Stimulated activated CD4-positive, alpha-beta T cell treated with anti-CD3 and anti-CD28 coated beads, TNF-alpha, amount 100 ng/mL, for 48 hours (primary cell): ENCODE measurements at places on chromosomes 6 and 20.

DNA sequence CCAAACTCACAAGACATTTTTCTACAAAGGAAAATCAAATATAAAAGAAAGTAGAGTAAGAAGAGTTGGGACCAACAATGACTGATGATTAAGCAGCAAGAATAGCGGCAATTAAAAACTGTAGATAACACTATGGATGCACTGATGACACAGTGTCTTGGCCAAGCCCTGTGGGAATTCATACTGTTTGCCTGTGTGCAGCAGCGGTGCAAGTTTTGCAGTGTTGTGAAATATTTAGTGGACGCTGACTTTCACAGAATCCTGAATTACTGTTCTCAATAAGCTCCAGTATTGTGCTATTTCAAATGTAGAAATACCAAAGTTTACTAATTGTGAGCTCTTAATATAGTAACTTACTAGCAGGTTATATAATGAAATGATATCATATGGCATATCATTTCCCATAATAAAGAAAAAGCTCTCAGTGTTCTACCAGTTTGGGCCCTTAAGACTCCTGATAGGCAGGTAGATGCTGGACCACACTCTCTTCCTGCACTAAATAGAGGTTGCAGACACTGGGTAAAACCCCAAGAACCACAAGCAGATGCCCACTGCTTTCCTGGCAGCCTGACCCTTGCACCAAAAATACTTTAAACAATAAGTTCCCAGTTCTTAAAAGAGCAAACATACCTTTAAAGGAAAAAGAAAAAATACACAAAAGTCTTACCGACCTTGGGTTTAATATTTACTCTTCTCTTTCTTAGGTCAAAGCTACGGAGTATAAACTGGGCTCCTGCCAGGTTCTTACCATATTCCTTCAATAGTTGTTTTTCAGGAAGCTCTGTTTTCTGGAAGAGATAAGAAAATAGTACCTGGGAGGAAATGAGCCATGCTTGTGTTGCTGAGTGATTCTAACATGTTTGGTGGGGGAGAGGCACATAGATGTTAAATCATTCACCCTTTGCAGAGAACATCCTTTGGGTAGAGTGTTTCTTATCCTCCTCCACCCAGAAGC is 41.6 kb downstream of the ANKEF1 start:
- DNase-seq = no peak

DNA sequence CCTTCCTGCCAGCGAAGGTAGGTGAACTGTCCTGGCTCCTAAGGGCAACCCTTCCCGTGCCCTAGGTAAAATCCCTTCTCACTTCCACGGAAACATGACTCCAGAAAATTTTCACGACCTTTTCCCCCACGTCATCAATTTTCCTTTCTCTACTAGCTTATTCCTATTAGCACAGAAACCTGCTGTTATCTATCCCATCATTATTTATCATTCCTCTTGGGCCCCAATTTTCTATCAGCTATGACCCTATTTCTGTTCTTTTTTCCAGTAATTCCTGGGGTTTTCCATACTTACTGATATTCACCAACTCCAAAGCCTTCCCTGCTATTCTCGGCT is 23.8 kb upstream of the GCM1 start:
- no peak for DNase-seq

GRCh38 chr6:69422475-69422874 is 374.3 kb downstream of the LMBRD1 start:
- no peak for DNase-seq

GRCh38 chr6:33278392-33278741 is 1.4 kb downstream of the B3GALT4 start:
- no peak for DNase-seq

DNA sequence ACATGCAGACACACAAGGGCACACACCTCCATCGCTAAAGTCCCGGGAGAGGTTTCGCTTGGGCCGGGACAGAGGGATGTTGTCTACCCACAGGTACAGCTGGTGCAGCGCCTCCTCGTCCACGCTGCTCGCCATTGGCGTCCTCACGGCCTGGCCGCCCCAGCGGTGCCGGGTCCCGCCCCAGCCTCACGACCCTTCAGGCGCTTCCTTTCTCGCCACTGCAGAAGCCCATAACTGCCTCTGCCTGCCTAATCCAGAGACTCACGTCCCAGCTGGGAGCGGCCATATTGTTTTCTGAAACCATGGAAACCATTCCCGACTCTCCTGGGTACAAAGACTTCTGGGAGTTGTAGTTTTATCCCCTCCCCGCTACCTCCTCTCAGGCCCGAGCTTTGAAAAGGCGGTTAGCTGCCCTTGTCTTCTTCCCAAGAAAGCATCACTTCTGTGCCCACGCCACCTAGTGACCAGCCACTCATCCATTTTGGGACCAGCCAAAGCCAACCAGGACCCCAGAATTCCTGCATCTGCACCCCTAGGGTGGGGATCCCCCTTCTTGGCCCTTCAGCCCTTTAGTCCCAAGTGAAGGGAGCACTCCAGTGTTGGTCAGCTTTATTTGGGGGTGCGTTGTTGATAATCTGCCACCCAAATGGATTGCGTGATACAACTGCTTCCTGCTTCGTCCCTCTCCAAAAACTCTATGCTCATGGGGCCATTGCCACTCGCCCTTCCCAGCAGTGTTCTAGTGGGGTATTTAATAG is at the start of gene SPEF1:
TSS of gene SPEF1 (minus strand) at position 296 of the 758 bp plus-strand sequence. CDS start at position 135, 161 bp downstream.
- no peak for DNase-seq

DNA sequence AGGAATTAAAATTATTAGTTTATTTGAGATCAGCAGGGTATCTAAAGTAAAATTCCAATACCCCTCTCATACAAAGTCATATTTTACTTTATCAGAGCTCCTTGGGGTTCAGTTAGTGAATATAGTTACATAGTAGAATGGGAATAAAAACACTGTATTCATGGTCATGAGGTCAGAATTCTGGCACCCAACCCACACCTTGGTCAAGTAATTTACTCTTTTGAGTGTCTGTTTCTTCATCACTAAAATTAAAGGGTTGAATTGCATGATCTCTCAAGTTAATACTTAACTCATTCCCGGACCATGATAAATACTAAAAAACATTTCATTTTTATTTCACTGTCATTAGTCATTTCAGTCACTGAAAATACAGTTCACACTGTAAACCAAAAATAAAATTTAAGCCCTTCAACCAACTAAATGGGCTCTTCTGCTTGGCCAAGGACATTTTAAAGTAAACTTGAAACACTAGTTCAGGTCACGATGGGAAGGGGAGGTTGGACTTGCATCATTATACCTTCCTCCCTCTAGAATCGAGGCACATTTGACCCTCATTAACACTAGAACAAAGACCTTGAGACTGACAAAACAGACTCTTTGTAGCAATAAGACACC is 21.1 kb upstream of the HLA-DRB1 start:
- no peak for DNase-seq

- DNase-seq = no peak
Measured at GRCh38 chr20:50301712-50302111, 111.1 kb downstream of the CEBPB start.

DNA sequence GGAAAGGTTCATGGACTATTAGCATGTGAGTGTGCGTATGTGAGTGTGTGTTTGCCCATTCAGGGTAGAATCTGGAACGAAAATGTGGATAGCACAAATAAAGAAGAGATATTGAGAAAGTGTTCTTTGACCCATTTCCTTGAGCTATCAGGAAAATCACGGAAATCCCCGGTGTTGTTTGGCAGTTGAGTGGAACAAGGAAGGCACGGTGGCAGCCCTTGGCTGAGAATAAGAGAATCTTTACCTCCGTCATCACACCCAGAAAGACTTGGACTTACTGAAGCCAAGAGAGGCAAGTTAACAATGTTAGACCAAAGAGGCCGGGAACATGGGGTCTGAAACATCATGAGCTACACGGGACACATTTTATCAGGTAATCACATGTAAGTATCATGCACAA is 588.9 kb upstream of the BTBD3 start:
- DNase-seq = no peak

DNA sequence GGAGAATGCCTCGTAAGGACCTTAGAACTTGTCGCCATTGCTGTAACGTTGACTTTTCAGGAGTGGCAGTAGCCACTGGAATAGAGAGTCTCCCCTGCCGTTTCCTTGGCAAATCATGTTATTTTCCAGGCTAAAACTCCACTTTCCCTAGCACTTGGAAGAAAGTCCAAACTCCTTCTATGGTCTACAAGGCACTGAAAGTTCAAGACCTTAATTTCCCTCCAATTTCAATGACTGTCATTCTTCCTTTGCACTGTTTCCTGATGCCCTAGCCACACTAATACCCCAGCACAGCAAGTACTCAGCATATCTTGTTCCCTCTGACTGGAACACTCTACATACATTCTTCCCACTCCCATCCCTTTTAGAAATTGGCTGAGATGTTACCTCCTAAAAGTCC is 1.8 kb upstream of the TBPL1 start:
- DNase-seq = no peak

- DNase-seq = no peak
Measured at GRCh38 chr6:82862543-82862942, 203.1 kb downstream of the UBE3D start.

DNA sequence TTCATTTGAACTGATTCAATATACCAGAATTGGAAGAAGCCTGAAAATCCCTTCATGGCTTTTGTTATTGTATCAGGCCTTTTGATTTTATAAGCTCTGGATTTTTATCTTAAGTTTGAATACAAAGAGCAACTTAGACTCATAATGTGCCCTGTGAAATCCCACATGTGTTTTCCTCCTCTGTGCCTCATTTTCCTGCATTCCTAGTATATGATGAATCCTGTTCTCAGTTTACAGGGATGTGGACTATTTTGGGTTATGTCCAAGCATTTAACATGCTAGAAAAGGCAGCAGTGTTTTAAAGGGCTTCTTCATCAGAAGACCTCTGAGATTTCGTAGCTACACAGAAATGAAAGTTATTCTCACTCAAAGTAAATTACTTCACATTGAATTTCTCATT is 455.0 kb downstream of the RFPL4B start:
- no peak for DNase-seq

GRCh38 chr6:120805276-120805675 is 529.0 kb downstream of the TBC1D32 start:
- no peak for DNase-seq

DNA sequence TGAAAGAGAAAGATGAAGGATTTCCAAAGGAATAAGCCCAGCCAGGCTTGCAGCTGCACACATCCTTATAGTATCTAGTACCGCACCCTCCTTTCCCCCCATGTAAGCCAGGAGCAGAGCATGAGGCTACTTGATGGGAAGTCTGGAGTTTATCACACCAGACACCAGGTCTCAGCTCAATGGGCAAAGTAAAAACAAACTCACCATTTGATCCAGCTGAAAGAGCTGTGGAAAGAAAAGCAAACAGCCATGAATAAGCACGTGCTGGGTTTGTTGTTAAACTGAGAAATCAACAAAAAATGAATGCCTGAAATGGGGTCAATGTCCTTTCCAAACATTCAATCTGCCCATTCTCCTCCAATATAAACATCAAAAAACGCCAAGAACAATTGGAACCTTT is 50.6 kb upstream of the MAP7 start:
- DNase-seq = no peak

GRCh38 chr6:139027620-139028182 is 844 bp upstream of the ABRACL start:
- DNase-seq = peak; percentile 28

GRCh38 chr6:144469144-144469575 is 184.0 kb downstream of the UTRN start:
- DNase-seq = no peak

DNA sequence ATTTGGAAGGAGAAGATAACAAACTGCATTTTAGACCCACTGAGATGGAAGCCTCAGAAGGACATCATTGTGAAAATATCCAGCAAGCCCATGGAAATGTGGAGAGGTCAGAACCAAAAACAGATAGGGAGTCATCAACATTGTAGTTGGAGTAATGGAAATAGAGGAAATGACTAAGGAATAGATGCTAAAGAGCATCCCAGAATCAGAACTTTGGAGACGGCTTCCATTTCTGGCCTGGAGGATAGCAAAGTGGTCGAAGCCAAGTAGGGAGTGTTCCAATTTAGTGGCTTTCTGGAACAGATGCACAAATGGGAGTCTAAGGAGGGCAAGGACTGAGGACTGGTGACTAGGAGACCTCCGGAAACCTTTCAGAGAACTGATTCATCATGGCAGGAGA is 3.6 kb downstream of the BEND6 start:
- no peak for DNase-seq

GRCh38 chr6:36510365-36510764 is 36.9 kb downstream of the STK38 start:
- DNase-seq = no peak

DNA sequence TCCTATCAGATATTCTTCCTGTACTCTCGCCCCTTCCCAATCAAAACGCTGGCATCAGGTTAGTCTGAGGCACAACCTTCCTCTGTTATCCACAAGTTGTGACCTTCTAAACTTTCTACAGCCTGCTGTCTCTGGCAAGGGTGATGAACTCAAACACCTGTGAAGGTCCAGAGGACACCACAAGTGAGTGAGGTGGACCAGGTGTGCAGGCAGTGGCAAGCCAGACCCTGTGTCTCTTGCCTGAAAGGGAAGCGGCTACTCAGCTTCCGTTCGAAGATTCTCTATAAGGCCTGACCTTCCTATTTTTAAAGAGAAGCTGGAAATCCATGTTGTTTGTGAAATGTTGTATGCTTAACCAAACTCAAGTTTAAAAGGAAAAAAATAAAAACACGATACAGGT is 36.8 kb downstream of the GCM1 start:
- no peak for DNase-seq

- DNase-seq = no peak
Measured at GRCh38 chr20:5864873-5865587, 85.3 kb downstream of the TRMT6 start.

DNA sequence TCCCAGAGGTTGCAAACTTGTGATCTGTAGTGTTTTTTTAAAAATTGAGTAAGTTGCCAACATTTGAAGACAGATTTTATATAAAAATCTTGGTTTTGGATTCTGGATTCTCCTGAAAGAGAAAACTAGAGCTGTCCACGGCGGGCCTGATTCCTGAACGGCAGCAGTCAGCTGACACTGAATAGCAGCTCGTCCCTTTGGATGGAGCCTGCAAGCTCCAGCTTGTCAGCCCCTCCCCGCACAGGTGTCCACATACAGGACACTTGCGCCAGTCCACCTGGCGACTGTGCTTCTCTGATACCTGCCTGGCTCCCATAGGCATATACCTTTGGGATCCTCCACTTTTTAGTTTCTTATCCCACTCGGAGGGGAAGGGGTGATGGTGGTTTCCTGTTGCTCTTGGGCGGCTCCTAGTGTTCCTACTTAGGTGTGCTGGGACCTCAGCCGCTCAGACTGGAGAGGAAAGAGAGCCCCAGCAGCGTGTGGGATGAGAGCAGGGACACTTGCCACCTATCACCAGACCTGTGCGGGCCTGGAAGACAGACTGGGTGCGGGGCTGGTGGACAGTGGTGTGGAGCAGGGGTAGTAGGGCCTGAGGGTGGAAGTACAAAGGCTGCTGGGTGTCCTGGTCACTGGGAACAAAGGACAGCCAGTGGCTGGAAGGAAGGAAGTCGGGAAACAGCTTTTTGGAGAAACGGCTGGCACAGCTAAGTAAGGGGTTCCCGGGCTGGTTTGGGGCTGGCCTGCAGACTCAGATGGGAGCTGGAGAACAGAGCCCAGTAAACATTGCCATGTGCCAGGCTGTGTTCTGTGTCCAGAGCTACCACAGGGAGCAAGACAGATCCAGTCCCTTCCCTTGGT is 18.3 kb downstream of the GHRH start:
- no peak for DNase-seq

GRCh38 chr20:50649590-50649989 is 41.8 kb downstream of the RIPOR3 start:
- DNase-seq = no peak

- DNase-seq = no peak
Measured at GRCh38 chr20:22944062-22944461, 91.0 kb upstream of the SSTR4 start.
